ENCODE measurements at places on chromosomes 1 and 21.

GRCh38 chr1:66274634-66275033, 259.3 kb upstream of the SGIP1 start:
- no peak for DNase-seq

- DNase-seq: no peak
Measured at GRCh38 chr1:2815551-2815950, 14.1 kb upstream of the TTC34 start.

GRCh38 chr1:147214842-147215539, 10.1 kb downstream of the FMO5 start:
- no peak for DNase-seq

DNA sequence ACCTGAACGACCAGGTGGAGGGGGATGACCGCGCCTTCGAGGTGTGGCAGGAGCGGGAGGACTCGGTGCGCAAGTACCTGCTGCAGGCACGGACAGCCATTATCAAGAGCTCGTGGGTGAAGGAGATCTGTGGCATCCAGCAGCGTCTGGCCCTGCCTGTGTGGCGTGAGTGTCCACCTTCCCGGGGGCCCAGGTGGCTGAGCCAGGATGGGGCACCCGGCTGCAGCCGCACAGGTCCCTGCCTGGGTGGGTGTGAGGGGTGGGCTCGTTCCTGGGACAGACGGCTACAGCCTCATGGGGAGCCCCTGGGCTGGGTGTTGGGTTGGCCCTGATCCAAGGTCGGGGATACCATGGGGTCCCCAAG, 65.2 kb downstream of the TRIM11 start:
- no peak for DNase-seq

GRCh38 chr1:6185151-6185550, 5.0 kb upstream of the CHD5 start:
- DNase-seq: no peak

GRCh38 chr1:42949312-42950115, 9.2 kb downstream of the SLC2A1 start:
- no peak for DNase-seq

- no peak for DNase-seq
Measured at GRCh38 chr1:246669659-246670058, 54.5 kb upstream of the SCCPDH start.

DNA sequence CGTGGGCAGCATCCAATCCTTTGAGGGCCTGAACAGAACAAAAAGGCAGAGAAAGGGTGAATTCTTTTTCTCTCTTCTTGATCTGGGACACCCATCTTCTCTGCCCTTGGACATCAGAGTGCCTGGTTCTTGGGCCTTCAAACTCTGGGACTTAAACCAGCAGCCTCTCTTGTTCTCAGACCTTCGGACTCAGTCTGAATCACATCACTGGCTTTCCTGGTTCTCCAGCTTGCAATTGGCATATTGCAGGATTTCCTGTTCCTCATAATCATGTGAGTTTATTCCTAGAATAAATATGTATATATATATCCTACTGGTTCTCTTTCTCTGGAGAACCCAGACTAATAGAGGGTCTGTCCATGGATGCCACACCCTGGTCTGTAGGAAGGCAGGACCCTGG, 16.3 kb upstream of the TENT5C start:
- DNase-seq: no peak

DNA sequence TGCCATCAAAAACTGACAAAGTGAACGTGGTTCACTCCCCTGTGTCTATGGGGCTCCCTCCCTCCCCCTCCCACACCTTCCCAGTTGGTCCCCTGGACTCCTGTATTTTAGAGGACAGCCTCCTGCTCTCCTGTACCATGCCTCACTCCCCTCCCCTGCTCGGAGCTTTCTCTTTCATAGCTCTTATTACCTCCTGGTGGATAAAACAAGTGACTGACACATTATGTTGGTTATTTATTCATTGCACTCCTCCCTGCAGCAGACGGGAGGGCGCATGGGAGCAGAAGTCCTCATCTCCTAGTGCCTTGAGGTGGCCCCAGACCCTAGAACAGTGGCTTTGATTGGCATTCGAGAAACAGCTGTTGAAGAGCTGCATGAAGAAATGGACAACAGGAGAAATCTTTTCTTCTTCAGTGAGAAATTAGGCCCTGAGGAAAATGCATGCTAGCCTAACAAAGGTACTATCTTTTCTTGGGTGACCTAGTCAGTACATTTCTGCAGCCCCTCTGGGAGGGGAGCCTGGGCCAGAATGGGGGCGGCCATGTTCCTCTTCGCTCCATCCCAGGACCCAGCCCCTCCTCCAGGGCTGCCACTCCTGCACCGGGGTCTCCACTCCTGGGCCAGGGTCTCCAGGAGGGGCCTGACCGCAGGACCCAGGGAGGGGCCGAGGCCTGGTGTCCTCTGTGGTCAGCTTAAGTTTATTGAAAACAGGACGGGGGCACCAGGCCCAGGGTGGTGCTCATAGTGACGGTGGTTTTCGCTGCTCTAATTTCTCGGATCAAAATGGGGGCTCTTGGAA, 1.2 kb upstream of the TFF1 start:
- no peak for DNase-seq

- DNase-seq: no peak
Measured at GRCh38 chr1:42430286-42431135, 25.3 kb downstream of the ZMYND12 start.

GRCh38 chr1:109267743-109268300, 15.1 kb downstream of the PSRC1 start:
- DNase-seq: no peak

GRCh38 chr1:153944827-153945117, 1.7 kb downstream of the DENND4B start:
- DNase-seq: no peak

- DNase-seq: peak; percentile 2
Measured at GRCh38 chr1:221039616-221040015, 160.4 kb downstream of the HLX start.

- DNase-seq: no peak
Measured at GRCh38 chr1:56429288-56429687, 150.1 kb downstream of the PLPP3 start.

GRCh38 chr1:209176866-209177430, 406.6 kb upstream of the CAMK1G start:
- DNase-seq: no peak

GRCh38 chr1:187680823-187681222, 852.1 kb downstream of the PLA2G4A start:
- DNase-seq: no peak

GRCh38 chr1:209190591-209191261, 392.8 kb upstream of the CAMK1G start:
- DNase-seq: no peak

DNA sequence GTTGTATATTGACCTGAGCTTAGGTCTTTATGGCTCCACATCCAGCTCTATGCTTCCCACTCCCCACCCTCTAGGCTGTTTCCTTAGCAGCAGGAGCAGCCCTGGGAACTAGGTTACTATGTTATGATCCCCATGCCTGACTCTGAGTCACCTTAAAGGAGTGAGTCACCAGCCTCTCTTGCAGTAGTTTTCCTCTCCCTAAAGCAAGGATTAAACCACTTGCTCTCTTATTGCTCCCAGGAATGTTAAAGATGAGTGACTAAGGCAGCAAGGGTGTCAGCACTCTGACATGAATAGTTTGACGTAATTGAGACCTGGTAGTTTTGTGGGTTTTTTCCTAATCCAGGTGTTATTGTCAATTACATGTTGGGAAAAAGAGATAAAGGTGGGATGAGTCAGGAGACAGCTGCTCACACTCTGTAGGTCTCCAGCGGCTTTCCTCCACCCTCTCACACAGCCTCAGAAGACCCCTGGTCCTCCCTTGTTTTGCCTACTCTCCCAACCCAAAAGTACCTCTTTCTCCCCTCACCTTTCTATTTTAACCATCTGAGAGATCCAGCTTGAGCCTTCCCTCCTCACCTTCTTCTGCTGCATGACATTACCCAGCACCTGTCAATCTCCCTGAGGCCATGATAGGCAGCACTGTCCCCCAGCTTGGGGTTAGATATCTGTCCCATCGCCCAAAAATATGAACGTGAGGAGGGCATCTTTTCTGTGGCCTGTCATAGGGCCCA, 369.1 kb upstream of the VAMP3 start:
- DNase-seq: no peak

GRCh38 chr1:225828706-225829345, 18.9 kb downstream of the EPHX1 start:
- DNase-seq: no peak

DNA sequence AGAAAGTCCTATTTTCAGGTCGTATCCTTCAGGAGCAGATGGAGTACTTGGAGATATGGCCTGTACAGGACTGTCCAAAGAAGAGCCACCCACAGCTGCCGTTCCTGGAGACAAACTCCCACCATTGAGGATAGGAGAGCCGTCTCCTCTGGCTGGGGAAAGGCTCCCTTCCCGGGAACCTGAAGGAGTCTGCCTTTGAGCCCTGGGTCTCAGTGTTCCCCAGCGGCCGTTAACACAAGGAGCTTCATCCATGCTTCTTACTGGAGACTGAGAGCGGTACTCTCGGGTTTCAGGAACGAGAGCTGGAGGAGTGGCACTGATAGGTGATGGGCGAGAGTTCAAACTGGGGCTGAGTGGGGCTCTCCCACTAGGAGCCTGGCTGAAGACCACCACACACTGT, 14.4 kb upstream of the CPLANE2 start:
- no peak for DNase-seq

- DNase-seq: no peak
Measured at GRCh38 chr1:26537951-26538352, 8.4 kb downstream of the RPS6KA1 start.

DNA sequence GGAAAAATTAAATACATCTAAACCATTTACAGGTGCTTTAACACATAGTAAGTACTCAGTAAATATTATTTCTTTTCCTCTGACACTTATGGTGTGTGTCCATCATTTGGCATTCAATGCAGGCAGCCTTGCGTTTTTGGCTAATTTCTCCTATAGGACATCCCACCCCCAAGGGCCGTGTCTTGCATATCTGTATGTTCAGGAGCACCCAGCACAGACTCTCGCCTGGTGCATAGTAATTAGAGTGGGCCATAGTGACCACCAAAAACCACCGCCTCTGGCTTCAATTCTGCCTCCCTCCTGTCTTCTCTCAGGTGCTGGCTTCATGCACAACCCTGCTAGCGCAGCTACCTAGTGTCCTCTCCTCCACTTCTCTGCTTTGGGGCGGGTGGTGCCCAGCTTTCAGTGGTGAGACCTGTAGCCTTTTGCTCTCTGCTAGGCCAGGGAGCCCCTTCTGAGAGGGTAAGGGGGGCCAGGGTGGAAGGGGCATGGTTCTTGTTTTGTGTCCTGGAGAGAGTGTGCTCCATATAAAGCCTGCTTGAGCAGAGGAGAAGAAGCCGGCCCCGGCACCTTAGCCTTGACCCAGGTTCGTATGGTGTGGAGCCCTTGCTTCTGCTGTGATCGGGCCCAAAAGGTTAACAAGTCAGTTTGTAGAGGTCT, 33.4 kb downstream of the BATF3 start:
- no peak for DNase-seq

- no peak for DNase-seq
Measured at GRCh38 chr1:245605480-245606156, 450.8 kb downstream of the KIF26B start.

DNA sequence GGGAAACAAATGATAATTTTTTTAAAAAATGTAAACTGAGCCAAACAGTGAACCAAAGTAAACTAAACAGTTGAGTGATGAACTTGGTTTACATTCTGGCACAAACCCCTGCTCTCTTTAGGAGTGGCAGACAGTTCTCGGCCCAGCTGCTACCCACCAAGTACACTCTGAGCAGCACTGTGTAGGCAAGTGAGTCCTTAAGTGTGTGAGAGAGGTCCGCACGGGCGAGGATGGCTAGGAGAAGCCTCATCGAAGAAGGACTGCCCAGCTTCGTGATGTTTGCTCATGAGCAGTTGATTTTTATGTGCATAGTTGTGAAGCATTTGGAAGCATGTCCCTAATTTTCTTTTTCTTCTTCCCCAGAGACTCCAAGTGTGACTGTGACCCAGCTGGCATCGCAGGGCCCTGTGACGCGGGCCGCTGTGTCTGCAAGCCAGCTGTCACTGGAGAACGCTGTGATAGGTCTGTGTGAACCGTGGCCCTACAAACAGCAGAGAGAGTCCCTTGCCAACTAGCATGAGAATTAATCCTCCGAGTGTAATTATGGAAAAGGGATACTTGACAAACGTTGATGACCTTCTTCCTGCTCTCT, 32.1 kb downstream of the LAMC2 start:
- no peak for DNase-seq
